ENCODE measurements at places on chromosomes 1 and 21. TPM values are rescaled to one million over a fixed set of nuclear protein-coding genes. Genes with fewer than 3 reads are reported as not detected.
A peak's percentile ranks its signal among the peaks of the same experiment; 100 is the strongest.

DNA sequence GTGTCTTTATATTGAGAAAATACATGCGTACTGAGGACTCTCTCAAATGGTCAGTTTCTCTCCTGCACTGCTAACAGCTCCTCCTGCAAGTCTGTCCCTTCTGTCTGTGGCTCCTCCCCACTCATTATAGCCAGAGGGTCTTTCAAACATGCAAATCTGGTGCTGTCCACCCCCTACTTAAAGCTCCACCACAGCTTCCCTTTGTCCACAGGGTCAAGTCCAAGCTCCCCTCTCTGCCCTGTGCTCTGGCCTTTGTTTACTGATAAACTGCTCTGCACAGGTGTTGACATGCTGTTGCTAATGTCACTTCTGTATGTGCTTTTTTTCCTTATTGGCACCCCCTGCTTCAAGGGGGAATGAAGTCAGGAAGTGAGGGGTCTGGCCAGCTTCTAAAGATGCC, 47.7 kb upstream of the GPR37L1 start:
- no peak for DNase-seq

DNA sequence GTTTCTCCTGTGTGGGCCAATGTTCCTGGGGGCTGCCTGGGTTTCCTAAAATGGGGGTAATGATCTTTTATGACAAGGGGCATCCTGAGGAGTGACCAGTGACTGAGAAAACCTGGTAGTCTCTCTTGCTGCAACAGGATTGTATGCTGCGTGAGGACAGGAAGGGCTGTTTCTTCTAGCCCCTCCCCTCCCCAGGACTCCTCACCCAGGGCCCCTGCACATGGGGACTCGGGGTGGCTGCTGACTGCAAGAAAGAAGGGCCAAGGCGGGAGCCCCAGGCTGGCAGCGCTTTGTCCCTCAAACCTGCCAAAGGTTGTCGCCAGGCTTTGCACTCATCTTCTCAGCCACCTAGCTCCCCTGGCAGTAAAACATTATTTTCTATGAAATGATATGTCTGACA, 442.4 kb downstream of the CAMTA1 start:
- no peak for DNase-seq

DNA sequence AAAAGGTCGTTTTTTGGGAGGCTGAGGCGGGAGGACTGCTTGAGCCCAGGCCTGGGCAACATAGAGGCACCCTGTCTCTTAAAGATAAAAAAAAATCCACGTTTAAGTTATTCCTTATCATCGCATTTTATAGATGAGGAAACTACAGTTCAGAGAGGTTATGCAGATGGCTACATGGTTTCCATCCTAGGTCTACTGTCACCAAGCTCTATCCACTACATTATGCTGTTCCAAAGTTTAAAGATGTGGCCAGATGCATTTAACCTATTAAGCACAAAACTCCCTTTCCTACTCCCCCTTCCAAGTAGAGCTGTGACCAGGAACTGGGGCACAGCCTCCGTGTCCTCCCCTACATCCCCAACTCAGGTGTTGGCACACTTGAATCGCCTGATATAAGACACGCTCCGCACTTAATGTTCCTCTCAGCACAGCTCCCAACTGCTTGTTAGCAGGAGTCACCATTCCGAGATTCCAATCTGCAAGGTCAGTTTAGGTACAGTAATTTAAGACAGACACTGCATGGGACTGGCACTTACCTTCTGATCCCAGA, 1.3 kb downstream of the TAF5L start:
- no peak for DNase-seq

GRCh38 chr1:115837341-115837739, 3.6 kb downstream of the NHLH2 start:
- DNase-seq = no peak

DNA sequence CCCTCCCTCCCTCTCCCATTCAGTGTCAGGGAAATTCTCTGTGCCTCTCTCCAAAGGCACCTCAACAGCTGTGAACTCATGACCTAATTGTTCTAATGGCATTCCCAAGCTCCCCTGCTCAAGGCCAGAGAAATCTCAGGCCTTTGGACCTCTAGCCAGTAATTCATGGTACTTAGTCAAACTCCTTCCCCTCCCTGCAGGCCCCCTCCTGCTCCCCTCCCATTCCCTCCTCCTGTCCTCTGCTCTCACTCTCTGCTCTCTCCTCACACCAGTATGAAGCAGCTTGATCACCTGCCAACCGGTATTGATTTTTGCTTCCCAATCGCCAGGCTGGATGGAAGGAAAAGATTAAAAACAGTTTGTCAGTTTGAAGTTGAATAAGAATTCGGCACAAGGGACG, 370.5 kb upstream of the PBX1 start:
- DNase-seq = no peak

GRCh38 chr1:174005032-174005431, 17.1 kb downstream of the RC3H1 start:
- no peak for DNase-seq

- peak; percentile 74 for DNase-seq
These were observed 269.8 kb downstream of the S1PR1 start for GRCh38 chr1:101506541-101507164.

DNA sequence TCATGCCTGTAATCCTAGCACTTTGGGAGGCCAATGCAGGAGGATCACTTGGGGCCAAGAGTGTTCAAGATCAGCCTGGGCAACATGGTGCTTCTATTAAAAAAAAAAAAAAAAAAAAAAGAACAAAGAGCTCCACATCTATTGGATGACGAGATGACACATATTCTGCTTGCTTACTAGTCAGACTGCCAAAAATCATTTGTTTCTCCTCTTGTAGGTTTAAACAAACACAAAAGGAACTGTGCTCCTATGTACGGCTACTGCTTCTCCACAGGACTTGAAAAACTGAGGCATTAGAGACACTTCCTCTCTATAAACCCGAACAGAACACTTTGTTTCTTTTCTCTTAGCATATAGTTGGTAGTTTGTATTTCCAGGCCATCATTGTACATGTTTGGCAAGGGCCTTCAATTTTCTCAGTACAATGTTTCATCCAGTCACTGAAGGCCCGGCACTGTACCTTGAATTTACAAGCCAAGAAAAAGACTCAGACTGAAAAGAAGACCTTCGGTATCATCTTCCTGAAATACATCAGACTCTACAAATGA, 6.0 kb downstream of the TRIT1 start:
- DNase-seq = no peak

DNA sequence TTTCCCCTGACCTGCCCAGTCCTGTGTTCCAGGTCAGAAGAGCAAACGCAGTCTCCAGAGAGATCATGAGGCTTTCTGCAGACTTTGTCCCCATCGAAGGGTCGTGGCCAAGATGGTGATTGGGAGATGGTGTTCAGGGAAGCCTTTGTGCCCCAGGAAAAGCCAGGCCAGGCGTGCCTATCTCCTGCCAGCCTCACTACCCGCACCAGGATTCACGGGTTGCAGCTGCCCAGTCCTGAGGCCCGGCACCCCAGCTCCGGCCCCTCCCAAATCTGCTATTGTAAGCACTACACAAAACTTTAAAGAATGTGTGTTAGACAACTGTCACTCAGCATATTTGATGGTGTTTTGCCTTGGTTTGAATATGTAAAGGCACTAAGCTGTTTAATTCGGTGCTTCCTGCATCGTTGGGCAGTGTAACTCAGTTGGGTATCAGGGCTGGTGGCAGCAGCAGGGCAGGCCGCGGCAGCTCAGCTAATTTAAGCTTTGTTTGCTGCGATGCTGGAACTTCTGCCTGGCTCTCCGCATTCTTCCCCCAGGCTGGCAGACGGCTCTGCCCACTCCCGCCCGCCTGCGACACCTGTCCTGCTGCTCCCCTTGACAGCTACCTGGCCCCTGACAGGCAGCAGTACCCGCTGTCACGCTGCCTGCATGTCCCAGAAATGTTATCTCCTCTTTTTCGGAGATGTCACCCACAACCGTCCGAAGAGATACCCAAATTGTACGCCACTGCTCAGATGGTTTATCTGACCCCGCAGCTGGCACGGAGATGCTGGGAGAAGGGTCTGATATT, 209.0 kb upstream of the VAMP3 start:
- DNase-seq = no peak

GRCh38 chr1:196155586-196155985, 452.7 kb downstream of the KCNT2 start:
- DNase-seq = no peak

GRCh38 chr1:207695891-207696290, 51.0 kb downstream of the CR1L start:
- no peak for DNase-seq

DNA sequence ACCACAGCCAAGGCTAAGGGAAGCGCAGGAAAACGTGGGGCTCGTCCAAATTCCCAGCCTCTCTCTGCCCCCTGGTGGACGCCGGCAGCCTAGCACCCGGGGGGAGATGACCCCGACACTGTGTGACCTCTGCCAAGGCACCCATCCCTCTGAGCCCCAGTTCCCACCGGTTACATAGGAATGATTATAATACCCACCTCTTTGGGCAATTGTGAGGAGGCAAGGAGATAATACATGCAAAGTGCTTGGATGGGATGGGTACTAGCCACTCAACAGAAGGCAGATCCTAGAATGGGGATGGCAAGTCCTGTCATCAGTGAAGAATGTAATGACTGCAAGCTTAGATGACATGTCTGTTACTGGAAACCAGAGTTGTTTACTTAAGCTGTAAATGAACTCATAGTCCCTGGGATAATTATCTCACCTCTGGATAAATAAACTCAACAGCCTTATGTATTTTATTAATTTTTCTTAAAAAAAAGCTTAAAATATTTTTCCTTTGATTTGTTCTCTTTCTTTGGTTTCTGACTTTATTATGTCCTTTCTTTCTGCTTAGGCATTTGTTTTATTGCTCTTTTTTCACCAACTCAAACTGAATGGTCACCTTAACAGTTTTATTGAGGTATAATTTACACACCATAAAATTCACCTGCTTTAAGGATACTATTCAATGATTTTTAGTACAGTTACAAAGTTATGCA, 11.3 kb upstream of the BMP8B start:
- DNase-seq = peak; percentile 83

- no peak for DNase-seq
These were observed 98.6 kb upstream of the ZNF644 start for GRCh38 chr1:91120421-91120820.

GRCh38 chr1:201361652-201362504, 15.6 kb downstream of the TNNT2 start:
- DNase-seq = peak; percentile 47

- DNase-seq = no peak
These were observed 313.5 kb downstream of the SMYD3 start for GRCh38 chr1:246193537-246193936.

DNA sequence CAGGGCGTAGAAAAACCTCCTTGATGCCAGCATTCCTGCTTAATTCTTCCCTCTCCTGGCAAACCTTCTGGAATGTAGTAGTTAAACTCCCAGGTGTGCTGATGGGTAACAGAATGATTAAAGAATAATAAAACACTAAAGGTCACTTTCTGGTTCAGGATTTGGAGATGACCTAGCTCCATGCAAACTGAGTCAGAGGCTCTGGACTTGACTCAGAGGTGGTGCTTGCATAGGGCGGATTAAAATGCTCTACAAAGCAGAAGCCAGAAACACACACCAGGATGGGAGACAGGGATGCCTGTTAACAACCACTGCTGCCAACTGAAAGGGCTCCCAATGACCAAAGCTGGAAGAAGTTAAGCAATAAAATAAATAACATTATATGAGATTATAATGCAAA, 41.5 kb downstream of the KRTAP19-8 start:
- DNase-seq = no peak

GRCh38 chr1:74467786-74468377, 44.5 kb downstream of the LRRC53 start:
- no peak for DNase-seq

DNA sequence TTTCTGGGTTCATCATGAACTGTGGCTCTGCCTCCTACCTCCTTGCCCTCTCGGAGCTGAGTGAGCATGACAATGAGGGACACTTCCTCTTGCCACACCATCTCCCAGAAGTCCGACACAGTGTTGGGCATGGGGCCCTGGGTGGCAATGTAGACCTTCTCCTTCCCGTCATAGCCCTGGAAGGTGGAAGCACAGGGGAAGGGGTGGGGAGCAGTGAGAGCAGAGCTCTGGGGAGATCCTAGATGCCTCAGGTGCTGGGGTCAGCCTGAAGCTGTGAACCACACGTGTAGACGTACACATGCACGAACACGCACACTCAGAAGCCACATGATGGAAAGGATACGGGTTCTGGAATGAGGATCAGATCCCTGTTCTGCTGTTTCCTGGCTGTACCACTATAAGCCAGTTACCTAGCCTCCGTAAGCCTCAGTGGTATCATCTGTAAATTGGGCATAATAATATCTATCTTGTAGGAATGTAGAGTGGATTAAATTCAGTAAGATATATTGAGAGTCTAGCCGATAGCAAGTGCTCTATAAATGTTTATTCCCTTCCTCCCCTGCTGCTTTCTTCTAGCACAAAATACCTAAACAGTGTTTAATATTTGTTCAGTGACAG, 6.1 kb downstream of the PTPN7 start:
- DNase-seq = no peak

DNA sequence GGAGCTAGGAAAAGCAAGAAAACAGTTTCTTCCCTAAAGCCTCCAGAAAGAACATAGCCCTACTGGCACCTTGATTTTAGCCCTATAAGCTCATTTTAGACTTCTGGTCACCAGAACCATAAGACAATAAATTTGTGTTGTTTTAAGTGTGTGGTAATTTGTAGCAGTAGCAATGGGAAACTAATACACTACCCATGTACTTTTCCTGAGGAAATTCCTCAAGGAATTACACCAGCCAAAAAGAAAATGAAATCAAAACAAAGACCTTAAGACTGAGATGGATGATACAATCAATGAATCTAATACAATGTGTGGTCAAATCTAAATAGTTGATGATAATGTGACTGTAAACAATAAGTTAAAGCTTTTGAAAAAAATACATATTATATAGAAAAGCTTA, 11.8 kb downstream of the VAMP4 start:
- DNase-seq = no peak

- DNase-seq = no peak
These were observed 18.6 kb downstream of the INSRR start for GRCh38 chr1:156840186-156840897.

DNA sequence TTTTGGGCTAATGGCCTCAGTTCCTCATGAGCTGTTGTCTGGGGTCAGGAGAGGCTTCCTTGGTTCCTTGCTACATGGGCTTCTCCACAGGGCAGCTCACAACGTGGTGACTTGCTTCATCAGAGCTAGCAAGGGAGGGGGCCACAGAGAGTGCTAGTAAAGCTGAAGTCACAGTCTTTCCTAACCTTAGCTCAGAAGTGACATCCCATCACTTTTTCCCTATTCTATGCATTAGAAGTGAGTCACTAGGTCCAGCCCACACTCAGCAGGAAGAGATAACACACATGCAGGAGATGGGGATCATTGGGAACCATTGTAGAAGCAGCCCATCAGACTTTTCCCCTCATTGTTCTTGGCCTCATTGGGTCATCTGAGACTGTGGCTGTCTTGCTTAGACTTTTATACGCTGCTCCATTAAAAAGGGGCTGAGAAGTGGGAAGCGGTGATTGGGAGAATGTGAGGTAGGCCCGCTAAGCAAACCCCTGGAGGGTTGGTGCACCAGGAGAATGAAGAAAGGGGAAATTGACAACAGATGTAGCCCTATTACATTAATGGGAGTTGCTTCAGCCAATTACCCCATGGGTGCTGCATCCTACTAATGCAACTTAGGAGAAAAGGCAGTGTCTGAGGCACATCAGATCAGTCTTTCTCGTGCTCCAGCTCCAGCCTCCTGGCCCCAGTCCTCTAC, 22.1 kb upstream of the IGSF21 start:
- no peak for DNase-seq

HYI gene
- 41.8 TPM for total RNA-seq

C1orf167 gene
- 0.60 TPM for total RNA-seq

REN gene
- total RNA-seq = 0.26 TPM

MUTYH gene
- total RNA-seq = 30.0 TPM

HFM1 gene
- 1.2 TPM for total RNA-seq

BEND5 gene
- 2.1 TPM for total RNA-seq

ACTN2 gene
- 0.60 TPM for total RNA-seq

FOXO6 gene
- total RNA-seq = 0.72 TPM

A3GALT2 gene
- not detected for total RNA-seq

LORICRIN gene
- not detected for total RNA-seq

TDRD10 gene
- total RNA-seq = 2.0 TPM

CDCA8 gene
- 10.1 TPM for total RNA-seq

All from mucosa of descending colon (tissue), 3 donors.